T-cell (primary cell): ENCODE measurements at places on chromosomes 3 and 15.

- DNase-seq: peak; percentile 57
Observed at GRCh38 chr15:68783226-68784058, 37.3 kb downstream of the ANP32A start.

- DNase-seq: no peak
Observed at GRCh38 chr15:78804391-78804792, 6.9 kb downstream of the ADAMTS7 start.

DNA sequence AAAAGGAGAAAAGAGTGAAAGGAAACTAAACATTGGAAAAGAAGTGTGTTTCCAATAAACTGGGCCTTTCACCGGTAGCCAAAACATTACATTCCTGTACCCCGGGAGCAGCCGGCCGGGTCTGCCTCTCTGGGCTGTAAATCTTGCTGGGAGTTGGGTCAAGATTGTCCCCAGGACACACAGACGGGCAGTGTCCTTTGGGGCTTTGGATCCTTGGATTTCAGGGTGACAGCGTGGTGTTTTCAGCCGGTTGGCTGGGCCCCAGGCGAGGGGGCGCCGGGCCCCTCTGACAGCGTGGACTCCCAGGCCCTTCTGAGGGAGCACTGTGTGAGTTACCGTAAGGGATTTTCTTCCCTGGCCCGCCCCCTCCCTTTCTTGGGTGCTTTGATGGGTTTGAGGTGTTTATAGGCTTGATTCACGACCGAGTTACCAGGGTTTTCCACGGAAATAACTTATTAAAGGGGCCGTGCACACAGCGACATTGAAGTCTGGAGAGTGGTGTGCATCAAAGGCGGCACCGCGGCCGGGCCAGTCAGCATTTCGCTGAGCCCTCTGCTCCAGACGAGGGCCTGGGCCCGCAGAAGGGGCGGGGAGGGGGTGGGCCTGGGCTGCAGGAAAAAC is 27.4 kb downstream of the SMAD6 start:
- no peak for DNase-seq

DNA sequence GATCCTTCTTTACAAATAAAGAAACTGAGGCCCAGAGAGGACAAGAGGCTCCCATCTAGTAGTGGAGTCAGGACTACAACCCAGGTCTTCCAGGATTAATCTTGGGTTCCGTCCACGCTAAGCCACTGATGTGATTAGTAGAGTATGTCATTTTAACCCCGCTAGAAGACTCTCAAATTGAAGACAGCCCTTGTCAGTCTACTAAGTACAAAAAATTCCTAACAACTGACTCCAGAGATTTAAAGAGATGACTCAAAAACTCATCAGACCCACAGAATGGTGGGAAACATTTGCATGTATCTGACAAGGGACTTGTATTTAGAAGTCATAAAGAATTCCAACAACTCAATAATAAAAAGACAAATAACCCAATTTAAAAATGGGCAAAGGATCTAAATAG is 145.3 kb downstream of the CNTN3 start:
- no peak for DNase-seq

DNA sequence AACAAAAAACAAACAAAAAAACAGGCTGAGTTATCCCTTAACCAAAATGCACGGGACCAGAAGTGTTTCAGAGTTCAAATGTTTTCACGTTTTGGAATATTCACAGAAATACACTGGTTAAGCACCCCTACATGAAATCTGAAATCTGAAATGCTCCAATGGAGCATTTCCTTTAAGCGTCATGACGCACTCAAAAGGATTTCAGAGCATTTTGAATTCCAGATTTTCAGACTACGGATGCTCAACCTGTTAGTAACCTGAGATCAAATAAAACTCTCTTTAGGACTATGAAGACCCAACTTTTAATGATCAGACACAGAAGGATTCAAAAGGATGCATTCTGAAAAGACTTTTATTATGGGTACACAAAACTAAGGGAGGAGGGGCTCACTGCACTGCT is 9.6 kb downstream of the CLPX start:
- no peak for DNase-seq

DNA sequence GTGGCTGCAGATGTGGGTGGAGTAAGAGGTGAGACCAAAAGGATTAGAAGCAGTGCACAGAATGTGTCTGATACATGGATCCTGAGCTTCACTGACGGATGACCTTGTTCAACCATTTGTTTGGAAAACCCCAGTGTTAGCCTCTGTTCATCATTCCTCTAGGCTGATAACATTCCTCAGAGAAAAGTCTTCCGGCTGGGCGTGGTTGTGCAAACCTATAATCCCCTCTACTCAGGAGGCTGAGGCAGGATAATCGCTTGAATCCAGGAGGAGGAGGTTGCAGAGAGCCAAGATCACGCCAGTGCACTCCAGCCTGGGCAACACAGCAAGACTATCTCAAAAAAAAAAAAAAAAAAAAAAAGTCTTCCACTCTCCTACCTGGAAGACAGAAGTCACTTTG is 23.1 kb upstream of the CHD2 start:
- no peak for DNase-seq

DNA sequence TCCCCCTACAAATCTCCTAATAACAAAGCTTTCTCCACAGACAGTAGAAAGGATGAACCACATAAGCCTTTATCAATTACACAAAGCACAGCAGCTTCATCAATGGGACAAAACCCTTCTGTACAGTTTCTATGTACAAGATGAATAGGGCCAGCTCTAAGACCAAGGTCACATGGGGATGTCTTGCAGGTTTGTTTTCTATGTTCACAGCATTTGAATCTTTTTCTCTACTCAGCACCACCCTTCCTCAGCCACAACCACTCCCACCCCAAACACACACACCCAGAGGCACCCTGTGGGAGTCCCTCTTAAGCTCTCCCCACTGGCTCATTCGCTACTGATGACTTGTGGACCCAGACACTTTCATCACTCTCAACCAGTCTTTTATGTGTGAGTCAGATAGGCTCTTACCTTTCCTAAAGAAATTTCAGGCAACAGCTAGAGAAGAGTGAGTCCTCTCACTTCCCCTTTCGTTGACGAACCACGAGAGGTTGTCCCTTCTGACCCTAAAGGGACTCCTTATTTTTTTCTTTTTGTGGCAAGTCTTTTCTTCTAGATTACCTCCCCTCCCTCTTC is 57.9 kb downstream of the ARHGAP31 start:
- DNase-seq: peak; percentile 48

DNA sequence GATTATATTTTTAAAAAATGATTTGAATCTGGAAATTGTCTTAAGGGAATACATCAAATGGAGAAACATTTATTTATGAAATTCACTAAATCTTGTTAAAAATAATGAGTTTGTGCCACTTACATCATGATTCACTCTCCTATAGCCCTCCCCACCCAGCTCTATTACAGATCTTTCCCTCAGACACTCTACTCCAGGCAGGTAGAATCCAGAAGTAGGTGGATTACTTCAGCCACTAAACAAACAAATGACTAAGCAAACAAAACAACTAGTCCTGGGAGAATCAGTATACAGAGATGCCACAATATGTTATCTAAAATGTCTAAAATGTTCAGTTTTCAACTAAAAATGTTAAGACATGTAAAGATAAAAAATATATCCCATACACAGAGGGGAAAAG is 608.1 kb upstream of the UBE2E2 start:
- no peak for DNase-seq
